RPMI7951 (cell line): ENCODE measurements at places on chromosomes 2 and 18. TPM values are rescaled to one million over a fixed set of nuclear protein-coding genes. Genes with fewer than 3 reads are reported as not detected.

DNA sequence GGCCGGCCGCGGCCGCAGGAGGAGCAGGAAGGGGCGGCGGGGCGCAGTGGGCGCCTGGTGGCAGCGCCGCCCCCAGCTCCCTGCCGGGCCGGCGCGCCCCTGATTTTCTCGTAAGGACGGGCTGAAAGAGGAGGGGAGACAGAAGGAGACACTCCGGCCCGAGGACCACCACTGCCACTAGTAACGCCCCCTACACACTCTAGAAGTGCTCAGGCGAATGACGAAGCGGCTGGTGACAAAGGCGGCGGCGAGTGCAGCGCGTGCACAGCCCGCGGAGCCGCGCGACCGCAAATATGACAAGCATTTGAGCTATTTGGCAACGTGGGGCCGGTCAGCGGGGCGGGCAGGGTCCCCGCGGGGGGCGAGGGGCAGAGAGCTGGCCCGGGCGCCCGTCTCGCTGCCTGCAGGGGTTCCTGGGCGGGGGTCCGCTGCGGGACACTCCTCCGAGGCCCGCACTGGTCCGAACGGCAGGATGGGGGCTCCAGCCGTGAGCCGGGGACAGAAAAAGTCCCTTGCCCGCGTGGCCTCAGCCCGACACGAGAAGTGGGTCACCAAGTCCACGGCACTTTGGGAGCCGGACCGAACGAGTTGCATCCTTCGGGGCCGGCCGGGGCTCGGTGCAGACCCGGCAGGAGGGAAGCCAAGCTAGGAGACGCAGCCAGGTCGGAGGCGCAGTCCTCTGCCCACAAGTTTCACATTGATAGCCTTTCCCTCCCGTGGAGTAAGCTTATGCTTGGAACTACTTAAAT, 524 bp upstream of the SERTAD2 start:
- DNase-seq = peak; percentile 84

MTCL1 gene
- total RNA-seq = 7.6 and 9.3 TPM in 2 replicates

MYO7B gene
- 11.3 and 12.7 TPM in 2 replicates for total RNA-seq

- no peak for DNase-seq
Observed at GRCh38 chr2:135783439-135783838, 41.8 kb downstream of the UBXN4 start.

GRCh38 chr2:147222506-147222905, 622.3 kb upstream of the ACVR2A start:
- no peak for DNase-seq

GRCh38 chr18:59884351-59884750, 15.4 kb upstream of the PMAIP1 start:
- DNase-seq = no peak

GRCh38 chr2:47050021-47050760, 104.9 kb downstream of the STPG4 start:
- DNase-seq = no peak

GRCh38 chr2:130899306-130899705, 62.6 kb downstream of the ARHGEF4 start:
- no peak for DNase-seq

DNA sequence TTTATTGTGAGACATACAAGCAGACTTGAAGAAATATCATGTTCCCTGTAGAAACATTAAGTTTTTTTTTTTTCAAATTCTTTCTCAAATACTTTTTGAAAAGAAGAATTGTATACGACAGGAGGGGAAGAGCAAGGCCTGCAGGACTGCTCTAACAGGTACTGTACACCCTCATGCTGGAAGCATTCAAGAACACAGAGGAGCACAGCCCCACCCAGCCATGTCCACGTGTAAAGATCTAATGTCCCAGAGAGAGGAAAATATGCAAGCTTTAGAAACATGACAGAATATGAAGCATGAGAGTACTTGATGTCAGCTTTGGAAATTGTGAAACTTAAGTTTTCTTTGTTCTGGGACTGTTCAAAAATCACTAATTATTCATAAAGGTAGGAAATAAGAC, 191.6 kb downstream of the TTC32 start:
- no peak for DNase-seq

DNA sequence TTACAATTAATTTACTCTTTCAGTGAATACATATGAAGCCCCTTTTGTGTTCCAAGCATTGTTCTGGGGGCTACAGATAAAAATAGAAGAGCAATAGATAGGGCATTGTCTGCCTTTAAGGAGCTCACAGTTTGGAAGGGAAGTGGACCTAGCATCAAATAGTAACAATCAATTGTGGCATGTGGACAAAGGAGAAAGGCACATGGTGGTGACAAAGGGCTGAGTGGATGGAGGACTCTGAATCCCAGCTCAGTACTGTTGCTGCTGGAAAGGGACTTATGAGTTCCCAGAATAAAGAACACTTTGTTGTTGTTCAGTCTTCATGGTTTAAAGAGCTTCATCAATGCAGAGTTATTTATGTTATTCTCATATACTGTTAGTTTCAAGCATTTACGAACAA, 217.7 kb downstream of the HRH4 start:
- DNase-seq = no peak

NOSTRIN gene
- total RNA-seq = 0.20 TPM in 1 of 2 replicates, not detected in the other

RND3 gene
- total RNA-seq = 41.7 and 47.2 TPM in 2 replicates

- DNase-seq = no peak
Observed at GRCh38 chr18:23133860-23134779, 1.2 kb upstream of the CABLES1 start.

DNA sequence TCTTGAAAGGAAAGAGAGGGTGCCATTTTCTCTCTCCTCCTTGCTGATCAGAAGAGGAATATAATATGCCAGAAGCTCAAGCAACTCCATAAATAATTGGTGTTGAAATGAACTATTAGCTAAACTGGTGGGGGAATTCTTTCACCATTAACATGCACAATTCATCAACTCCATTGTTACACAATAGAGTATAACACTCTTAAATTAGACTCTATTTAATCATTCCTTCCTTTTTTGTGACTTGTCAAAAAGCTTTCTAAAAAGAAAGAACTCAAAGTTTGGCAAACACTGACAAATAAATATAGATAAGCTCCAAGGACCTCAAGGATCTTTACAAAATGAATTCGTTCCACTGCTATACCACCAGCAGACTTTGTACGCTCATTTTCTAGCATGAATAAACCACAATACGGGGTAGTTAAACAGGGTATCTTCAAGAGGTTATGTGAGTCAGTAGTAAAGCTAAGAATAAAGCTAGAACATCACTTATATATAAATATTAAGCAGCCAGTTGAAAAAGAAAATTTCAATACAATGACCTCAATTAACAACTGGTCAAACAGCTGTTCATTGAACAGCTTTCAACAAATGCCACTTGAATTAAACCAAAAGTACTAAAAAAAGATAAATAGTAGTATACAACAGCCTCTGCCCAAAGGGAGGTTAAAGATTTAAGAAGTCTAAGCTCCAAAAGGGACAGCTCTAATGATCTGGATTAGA, 6.4 kb downstream of the TRAK2 start:
- DNase-seq = no peak

DNA sequence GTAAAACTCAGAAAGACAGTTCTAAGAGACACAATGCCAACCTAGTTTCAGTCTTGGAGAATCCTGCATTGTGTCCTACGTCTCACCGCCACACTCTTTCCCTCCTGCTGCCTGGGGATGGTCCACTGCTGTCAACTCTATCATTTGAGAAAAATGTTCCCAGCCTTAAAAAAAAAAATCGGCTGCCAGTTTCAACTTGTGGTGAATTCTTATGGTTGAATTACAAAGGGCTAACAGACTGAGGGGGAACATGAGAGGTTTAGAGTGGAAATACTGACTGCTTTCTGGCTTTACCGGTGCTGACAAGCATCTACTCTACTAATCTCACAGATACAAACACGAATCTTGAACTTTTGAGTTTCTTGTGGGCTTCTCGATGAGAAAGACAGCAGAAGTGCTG, 74.0 kb downstream of the NAB1 start:
- no peak for DNase-seq

TNS1 gene
- total RNA-seq = 2.5 and 3.6 TPM in 2 replicates

- peak; percentile 85 for DNase-seq
Observed at GRCh38 chr2:1704631-1705556, 39.4 kb downstream of the PXDN start.

DNA sequence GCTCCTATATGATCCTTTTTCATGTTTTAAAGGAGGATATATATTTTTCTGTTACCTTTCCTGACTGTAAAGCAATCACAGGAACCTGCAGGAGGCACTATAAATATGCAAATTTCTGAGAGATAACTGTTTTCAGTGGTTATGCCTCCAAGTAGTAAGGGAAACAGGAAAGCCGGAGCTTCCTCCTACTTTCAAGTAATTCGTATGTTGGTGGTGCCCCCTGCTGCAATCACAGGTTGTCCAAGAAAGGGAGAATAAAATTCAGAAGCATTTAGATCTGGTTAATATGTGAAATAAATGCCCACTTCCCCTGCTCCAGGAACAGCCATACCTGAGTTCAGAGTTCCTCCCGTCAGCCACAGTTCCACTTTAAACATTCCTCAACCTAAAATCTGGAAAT, 12.0 kb upstream of the BCL11A start:
- no peak for DNase-seq

DNA sequence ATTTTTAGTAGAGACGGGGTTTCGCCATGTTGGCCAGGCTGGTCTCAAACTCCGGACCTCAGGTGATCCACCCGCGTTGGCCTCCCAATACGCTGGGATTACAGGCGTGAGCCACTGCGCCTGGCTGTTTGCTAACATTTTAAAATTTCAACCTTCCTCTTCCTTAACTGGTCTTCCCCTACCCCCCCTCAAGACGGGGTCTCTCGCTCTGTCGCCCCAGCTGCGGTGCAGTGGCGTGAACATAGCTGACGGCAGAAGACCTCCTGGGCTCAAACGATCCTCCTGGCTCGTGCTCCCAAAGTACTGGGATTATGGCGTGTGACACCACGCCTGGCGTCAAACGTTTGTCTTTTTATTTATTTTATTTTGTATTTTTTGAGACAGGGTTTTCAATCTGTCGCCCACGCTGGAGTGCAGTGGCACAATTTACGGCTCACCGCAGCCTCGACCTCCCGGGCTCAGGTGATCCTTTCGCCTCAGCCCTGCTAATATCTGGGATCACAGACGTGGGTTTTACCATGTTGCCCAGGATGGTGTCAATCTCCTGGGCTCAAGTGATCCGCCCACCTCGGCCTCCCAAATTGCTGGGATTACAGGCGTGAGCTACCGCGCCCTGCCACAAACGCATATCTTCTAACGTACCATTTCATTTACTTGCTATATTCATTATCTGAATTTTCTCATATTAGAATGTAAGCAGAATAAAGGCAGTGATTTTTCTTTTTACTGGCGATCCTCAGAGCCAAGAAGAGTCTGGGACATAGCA, 984 bp upstream of the MSH2 start:
- no peak for DNase-seq

DNA sequence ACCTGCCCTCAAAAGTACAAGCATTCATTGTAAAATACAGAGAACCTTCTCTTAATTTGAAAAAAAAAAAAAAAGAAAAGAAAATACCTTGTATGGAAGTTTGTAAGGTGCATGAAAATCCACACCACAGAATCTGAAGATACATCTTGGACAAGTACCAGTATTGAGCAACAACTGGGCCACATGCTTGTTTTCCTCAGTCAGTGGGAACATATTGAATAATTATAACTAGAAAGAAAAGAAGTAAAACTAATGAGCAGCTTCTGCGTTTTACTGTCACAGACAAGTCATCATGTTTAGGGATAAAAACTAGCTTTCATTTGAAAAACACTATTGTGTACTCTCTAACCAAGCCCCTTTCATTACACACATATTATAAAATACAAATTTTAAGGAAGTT, 5.8 kb upstream of the PEX13 start:
- DNase-seq = peak; percentile 22

GRCh38 chr2:63192169-63192888, 141.7 kb downstream of the OTX1 start:
- no peak for DNase-seq

AGPS gene
- 41.2 and 43.7 TPM in 2 replicates for total RNA-seq

- no peak for DNase-seq
Observed at GRCh38 chr18:8777846-8778245, 72.5 kb downstream of the MTCL1 start.

DNA sequence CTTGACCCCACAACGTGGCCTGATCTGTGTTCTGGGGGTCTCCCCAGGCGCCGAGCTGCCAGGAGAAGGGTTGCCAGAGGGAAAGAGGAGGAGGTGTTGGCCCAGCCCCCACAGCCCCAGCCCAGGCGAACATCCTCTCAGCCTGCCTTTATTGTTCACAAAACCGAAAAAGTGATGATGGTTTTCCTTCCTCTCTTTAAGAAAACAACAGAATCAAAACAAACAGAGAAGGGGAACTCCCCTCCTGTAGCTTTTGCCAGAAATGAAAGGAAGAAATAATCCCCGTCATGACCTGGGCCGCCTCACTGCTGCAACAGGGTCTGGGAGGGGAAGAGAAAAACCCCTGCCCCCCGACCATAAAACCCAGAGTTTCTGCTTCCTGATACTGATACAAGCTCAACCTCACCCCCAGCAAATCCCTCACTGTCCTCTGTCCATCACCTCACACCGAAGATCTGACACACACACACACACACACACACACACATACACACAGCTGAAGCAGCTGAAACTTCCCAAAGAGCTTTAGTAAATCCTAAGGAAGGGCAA, 52.0 kb downstream of the ZFP36L2 start:
- no peak for DNase-seq

DNA sequence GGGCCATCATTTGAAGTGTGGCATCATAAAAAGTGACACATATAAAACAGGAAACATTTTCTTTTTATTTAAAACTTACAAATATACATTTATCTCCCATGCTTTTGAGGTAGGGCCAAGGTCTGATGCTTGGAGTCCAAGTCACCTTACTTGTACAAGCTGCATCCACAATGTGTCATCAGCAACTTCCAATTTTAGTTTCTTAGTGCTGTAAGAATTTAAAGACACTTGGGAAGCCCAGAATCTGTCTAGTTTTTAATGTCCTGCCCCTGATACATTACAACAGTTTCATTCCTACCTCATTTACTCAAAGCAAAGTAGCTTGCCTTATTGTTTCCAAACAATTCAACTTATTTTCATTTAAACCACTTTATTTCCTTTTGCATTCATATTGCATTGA, 297.7 kb downstream of the MTX2 start:
- DNase-seq = no peak

- DNase-seq = no peak
Observed at GRCh38 chr2:117411983-117412382, 402.5 kb upstream of the DDX18 start.

- DNase-seq = no peak
Observed at GRCh38 chr2:159558479-159558878, 57.9 kb downstream of the BAZ2B start.

- DNase-seq = no peak
Observed at GRCh38 chr2:75657798-75658197, 11.2 kb downstream of the MRPL19 start.
